ENCODE measurements at places on chromosomes 1 and 21. TPM values are rescaled to one million over a fixed set of nuclear protein-coding genes. Genes with fewer than 3 reads are reported as not detected.

Gene OLFM3
- total RNA-seq: not detected

Gene PLEKHN1
- total RNA-seq: 1.8 TPM

Gene PROX1
- total RNA-seq: not detected

Gene CYP4X1
- total RNA-seq: not detected

Gene BEST4
- not detected for total RNA-seq

Gene HSPG2
- total RNA-seq: 107 TPM

Gene KDF1
- 0.58 TPM for total RNA-seq

Gene PYHIN1
- total RNA-seq: not detected

Gene S100A7A
- not detected for total RNA-seq

Gene ATAD3C
- total RNA-seq: 3.4 TPM

Gene CRABP2
- 38.1 TPM for total RNA-seq

Gene HSPB7
- 0.58 TPM for total RNA-seq

Gene DSCAM
- not detected for total RNA-seq

Gene CFAP298
- total RNA-seq: 26.9 TPM

Gene CAMK1G
- total RNA-seq: 7.1 TPM

Gene GJC2
- 4.0 TPM for total RNA-seq

Gene CACHD1
- total RNA-seq: 2.1 TPM

Gene OSCP1
- total RNA-seq: 19.6 TPM

Gene KRTAP12-4
- not detected for total RNA-seq

Gene PAQR6
- not detected for total RNA-seq

Gene COL6A2
- 794 TPM for total RNA-seq

Gene INSRR
- not detected for total RNA-seq

Gene KLF17
- total RNA-seq: not detected

Gene GIPC2
- total RNA-seq: 1.4 TPM

Gene SLC44A3
- 0.18 TPM for total RNA-seq

Gene LCA5L
- total RNA-seq: 2.3 TPM

Gene MAST2
- 23.2 TPM for total RNA-seq

Gene PGLYRP4
- total RNA-seq: not detected

Gene KRTAP7-1
- not detected for total RNA-seq

Gene GPR3
- total RNA-seq: 0.86 TPM

Gene NCMAP
- total RNA-seq: not detected

Gene ELAPOR1
- 0.29 TPM for total RNA-seq

Gene MNDA
- total RNA-seq: not detected

Gene MX1
- total RNA-seq: 6.7 TPM

Gene TRNAU1AP
- total RNA-seq: 32.6 TPM

Gene GPR52
- not detected for total RNA-seq

Gene MRPL55
- 117 TPM for total RNA-seq

Gene LMX1A
- total RNA-seq: not detected

Gene RWDD3
- total RNA-seq: 11.5 TPM

Gene TRPM2
- not detected for total RNA-seq

Gene RAVER2
- 5.8 TPM for total RNA-seq

Gene RAB42
- total RNA-seq: 13.5 TPM

Gene CD84
- total RNA-seq: not detected

Gene MPL
- not detected for total RNA-seq

Gene CFHR3
- total RNA-seq: not detected

Gene PTPN7
- total RNA-seq: not detected

Gene ZZZ3
- total RNA-seq: 26.2 TPM

Gene GBP2
- 31.7 TPM for total RNA-seq

Gene PTGFR
- total RNA-seq: 1.4 TPM

Gene URB1
- total RNA-seq: 14.4 TPM

Gene ZBTB21
- total RNA-seq: 11.8 TPM

Gene TGFBR3
- total RNA-seq: 8.7 TPM

Gene ARHGEF16
- not detected for total RNA-seq

Gene KIAA1614
- 7.3 TPM for total RNA-seq

Data from myometrial cell (primary cell).